ENCODE measurements at places on chromosomes 5 and 9.
A peak's percentile ranks its signal among the peaks of the same experiment; 100 is the strongest.

GRCh38 chr5:94407023-94407422, 211.4 kb downstream of the KIAA0825 start:
- no peak for DNase-seq

DNA sequence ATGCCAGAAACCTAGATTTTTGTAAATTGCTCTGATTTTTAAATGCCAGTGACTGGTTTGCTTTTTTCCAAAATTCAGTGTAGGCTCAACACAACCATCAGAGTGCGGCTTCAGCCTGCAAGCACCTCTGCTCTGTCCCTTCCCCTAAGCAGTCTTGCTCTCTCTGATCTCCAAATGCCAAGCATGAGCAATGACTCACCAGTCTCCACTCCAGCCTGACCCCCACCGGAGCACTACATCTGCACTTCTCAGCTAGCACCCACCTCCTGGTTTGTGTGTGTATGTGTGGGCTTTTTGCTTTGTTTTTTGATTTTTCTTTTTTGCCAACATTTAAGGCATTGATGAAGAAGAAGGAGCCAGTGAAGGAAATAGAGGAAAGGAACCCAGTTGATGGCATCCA, 61.4 kb upstream of the ADRA1B start:
- DNase-seq = no peak

DNA sequence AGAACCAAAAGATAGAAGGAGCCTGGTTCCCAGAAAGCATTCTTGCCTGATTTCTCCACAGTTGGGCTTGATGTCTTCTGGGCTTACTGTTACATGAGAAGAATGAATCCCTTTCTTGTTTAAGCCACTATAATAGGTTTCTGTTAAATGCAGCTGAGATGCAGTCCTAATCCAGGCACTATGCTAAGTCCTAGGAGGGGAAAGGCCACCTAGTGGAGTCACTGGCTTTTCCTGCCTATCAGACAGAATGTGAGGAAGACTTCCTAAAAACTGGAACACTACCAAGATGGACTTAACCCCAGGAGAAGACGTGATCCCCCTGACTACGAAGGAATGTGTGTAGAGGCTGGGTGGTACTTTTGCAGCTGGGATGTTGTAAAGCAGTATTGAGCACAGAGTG, 34.3 kb upstream of the FSD1L start:
- DNase-seq = no peak

DNA sequence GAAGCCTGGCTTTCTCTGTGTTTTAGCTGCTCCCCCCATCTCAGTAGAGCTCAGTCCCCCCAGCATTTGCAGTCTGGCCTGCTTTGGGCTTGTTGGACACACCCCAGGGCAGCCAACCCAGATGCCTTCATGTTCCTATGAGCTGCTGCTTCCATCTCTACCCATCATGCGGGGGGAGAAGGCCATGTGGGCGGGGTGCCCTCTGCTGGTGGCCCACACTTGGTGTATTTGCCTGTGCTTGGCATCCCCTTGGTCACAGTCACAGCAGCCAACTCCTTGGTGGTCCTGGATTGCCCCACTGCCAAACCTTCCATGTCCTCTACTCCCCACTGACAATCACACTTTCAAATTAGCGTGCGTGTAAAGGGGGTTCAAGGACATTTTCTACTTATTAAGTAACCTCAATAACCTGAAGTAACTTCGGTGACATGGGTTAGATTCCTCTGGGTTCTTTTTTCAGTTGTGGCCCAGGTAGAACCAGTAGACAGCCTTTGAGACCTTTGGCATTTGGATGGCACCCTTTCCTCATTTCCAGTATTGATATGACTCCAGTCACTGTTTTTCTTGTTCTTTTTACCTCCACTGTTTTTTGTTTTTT, 42.8 kb downstream of the SNX30 start:
- DNase-seq = no peak

- DNase-seq = no peak
Observed at GRCh38 chr5:179287631-179288030, 57.6 kb downstream of the ADAMTS2 start.

DNA sequence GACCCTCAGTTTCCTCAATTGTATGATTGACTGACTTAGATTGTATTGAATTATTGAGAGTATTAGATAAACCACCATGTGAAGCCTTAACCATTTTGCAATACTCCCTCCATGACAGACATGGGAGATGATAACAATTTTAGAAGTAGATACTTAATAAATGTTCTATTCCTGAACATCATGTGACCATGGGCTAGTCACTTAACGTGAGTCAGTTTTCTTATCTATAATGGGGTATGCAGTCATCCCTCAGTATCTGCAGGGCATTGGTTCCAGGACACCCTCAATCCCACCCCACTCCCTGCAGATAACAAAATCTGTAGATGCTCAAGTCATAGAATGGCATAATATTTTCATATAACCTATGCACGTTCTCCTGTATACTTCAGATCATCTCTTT, 31.0 kb downstream of the SNX18 start:
- no peak for DNase-seq

DNA sequence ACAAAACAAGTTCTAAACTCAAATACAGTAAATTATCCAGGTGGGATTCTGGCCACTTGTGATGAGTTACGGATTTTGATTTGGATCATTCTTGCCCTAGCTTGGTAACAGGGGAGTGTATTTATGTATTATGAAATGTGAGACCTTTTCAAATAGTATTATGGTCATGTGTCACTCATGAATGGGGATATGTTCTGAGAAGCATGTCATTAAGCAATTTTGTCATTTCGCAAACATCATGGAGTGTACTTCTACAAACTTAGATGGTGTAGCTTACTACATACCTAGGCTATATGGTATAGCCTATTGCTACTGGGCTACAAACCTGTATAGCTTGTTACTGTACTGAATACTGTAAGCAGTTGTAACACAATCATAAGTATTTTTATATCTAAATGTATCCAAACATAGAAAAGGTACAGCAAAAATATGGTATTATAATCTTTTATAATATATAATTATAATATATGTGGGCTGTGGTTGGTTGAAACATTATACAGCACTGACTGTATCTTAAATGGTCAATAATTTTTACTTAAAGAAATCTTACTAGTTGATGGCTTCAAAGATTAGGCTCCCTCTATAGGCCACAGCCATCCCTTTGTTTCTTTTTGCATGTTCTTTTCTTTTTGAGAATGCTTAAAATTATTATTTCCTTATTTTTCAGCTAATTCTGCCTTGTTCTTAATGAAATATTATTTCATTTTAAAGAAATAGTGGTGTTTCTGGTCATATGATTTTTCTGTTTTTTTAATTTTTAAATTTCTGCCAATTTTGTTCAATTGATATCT, 128.4 kb downstream of the MAST4 start:
- DNase-seq = no peak

- no peak for DNase-seq
Observed at GRCh38 chr9:87436716-87437115, 61.0 kb upstream of the DAPK1 start.

GRCh38 chr5:15117688-15118087, 246.1 kb upstream of the ANKH start:
- no peak for DNase-seq

DNA sequence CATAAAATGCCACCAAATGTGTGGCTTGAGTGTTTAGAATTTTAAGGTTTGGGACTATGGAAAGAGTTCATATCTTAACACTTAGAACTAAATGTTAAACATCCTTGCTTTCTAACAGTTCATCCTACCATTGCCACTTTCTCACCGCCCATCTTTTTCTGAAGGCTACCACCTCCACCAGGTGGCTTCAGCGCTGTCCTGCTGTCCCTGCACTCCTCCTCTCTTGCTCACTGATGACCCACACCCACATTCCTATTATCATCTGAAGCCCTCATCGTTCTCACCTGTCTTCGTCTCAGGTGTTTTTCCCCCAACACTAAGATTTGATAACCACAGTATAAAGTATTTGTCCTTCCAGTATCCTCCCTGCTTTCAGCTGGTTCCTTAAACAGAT, 7.4 kb downstream of the MEGF10 start:
- DNase-seq = no peak

GRCh38 chr9:97695995-97696802, 941 bp downstream of the XPA start:
- no peak for DNase-seq

GRCh38 chr9:18638371-18639249, 164.7 kb downstream of the ADAMTSL1 start:
- DNase-seq = no peak

GRCh38 chr5:2840372-2840915, 89.0 kb upstream of the IRX2 start:
- DNase-seq = no peak

DNA sequence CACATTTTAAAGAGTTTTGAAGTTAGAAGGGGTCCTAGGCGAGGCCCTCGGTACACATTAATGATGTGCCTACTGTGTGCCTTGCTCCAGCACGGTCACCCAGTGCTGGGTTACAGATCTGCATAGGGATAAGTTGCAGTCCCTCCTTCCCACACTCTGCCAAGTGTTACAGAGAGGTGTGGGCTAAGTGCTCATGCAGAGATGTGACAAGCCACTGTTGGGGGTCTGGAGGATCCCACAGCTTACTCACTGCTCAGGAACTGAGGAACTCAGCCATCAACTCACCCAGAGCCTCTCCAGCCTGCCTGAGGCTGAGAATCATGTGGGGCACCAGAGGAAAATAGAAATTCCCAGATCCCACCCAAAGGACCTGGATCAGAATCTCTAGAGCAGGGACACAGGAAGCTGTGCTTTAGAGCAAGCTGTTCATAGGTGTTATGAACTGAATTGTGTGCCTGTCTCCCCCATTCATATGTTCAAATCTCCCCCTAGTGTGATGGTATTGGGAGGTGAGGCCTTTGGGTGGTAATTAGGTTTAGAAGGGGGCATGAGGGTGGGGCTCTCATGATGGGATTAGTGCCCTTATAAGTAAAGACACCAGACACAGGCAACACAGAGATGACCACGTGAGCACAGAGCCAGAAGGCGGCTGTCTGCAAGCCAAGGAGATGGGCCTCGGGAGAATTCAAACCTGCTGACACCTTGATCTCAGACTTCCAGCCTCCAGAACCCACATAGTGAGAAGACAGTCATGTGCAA, 164.1 kb downstream of the HSD17B3 start:
- no peak for DNase-seq

DNA sequence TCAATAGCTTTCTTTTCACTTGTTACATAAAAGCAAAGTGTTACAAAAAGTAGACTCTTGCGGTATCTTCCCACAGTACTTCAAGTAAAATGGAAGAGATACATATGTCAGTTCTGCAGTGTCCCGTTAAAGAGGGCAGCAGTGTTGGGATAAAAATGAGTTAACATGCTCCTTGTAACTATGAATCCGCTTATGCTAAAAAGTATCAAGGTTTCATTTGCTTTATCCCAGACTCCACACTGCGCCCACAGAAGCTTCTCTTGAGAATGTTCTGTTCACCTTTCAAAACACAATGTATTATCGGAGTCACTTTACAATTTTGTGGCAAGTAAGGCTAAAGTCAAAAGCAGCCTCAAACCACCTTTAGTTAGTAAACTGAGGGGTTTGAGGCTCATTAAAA, 790 bp downstream of the PTAR1 start:
- DNase-seq = peak; percentile 43

GRCh38 chr9:100597236-100597635, 19.4 kb downstream of the CAVIN4 start:
- no peak for DNase-seq

DNA sequence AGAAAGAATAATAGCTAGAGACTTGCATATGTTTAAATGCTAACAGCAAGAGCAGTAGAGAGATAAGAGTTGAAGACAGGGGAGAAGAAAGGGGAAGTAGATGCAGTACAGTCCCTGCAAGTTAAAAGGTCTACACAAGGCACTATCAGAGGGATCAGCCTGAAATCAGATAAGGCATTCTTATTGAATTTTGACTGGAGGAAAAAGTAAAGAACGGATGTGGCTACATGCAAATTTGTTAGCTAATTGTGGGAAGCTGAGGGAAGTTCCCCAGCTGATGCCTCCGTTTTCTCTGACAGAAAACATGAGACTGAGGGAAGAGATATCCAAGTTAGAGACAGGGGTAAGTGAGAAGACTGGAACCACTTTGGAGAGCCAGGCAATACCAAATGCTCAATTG, 12.9 kb upstream of the RHOBTB3 start:
- no peak for DNase-seq

- no peak for DNase-seq
Observed at GRCh38 chr9:133881671-133882381, 110.3 kb downstream of the VAV2 start.

GRCh38 chr9:75185585-75186170, 97.4 kb downstream of the OSTF1 start:
- peak; percentile 3 for DNase-seq

DNA sequence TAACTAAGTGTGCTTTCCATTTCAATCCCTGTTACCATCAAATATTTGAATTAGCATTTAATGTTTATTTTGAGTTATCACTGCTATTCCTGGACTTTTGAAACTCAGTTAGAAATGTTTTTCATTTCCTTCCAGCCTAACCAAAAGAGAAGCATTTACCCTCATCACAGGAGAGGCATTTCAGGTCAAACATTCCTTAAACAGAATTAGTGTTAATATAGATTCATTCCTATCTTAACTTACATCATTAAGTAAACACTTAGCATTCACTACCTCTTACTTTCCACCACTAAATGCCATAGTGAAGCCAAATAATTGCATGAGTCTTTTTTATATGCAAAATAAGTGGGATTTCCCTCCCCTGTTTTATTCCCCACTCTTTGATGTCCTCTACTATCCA, 136.6 kb upstream of the OR13F1 start:
- DNase-seq = no peak

- no peak for DNase-seq
Observed at GRCh38 chr5:41842777-41843176, 27.4 kb downstream of the OXCT1 start.

GRCh38 chr9:93699650-93700049, 123.3 kb downstream of the PHF2 start:
- DNase-seq = no peak

DNA sequence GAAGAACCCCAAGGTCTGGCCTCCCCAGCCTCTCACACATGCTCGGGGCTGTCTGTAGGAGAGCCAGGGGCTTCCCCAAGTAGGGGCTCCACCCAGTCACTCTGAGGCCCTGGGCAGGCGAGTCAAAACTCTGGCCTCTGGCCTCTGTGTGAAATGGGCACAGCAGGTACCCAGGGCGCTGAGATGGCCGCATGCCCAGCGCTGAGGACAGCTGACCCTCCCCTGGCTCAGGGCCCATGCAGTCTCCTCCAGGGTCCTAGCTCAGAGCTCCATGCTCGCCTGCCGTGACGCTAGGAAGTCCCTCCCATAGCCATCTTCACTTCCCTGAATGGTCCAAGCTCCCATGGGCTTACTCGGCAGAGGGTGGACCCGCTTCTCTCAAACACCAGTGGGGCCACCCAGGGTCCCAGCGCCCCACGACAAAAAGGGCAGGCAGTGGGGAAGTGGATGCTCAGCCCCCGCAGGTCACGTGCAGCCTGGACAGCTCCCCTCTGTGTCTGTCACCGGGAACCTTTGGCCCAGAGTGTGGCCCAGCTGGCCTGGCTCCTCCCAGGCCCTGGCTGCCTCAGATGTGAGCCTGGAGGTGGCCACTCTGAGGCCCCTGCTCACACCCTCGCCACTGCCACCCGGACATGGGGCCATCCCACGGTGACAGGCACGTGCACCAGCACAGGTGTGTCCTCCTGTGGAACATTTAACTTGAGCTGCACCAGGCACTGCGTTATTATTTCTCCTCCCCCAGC, 12.2 kb upstream of the VAV2 start:
- no peak for DNase-seq

Measured in NCI-H2227 treated with DMSO at 0.1 percent for 48 hours (cell line).